ENCODE measurements at places on chromosomes 5 and 9.

DNA sequence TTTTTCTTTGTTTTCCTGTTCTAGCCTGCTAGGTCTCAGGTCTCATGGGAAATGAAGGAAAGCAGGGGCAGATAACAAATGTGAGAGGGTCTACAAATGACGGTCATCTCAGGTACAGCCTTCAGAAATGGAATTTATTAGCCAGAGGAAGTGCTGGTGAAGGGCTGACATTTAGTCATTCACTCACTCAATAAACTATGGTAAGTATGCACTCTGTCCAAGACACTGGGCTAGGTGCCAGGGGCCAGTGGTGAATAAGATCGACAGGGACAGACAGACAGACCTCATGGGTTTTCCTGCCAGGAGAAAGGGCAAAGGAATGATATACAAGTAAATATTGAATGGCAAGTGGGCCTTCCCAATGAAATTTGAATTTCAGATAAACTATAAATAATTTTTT is 6.3 kb downstream of the PDE6A start:
- no peak for DNase-seq

DNA sequence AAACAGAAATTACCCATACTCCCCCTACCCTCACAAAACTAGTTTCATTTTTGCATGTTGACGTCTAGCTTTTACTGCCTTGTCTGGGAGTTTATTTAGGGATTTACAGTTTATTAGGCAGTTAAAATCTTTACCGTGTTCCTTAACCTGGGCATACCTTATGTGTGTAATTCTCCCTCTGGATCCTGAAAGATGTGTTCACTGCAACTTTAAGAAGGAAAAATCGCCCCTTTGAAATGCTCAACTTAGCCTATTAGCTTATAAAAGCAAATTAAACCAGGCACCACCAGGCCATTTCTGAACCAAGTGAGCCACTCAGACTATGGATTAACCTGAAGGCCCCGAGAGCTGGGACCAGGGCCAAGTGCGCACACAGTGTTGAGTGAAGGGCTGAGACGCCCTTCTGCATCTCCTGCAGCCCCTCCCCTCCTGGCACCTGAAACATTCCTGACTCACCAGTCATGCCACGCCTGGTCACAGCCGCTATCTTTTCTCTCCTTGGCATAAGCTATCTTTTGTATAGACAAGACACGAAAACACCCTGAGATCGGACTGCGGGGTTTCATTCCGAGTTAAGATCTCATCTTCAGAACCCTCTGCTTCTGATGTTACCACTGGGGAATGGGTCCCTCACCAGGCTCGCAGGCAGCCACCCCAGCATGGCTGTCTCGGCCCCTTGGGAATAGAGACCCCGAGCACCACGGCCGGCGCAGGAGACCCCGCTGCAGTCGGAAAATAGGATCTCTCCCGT is 111.9 kb downstream of the ROR2 start:
- DNase-seq = no peak

DNA sequence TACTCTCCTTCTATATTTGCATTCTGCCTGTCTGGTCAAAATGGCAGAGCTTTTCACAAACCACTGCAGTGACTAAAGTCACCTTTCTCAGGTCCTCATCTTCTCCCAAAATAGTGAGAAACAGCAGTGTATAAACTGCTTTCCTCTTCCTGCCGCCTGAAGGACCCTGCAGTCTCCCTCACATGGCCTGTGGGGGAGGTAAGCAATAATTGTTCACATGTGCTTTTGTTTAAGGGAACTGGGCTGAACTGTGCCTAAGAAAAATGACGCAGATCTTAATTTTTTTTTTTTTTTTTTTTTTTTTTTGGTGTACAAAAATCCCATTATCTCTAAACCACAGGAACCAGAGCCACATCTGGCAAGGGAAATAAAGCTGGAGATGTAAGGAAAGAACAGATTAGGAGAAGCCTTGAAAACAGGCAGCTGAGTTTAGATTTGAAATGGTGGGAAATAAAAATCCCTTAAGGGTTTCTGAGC is 131.7 kb upstream of the VLDLR start:
- DNase-seq = no peak

GRCh38 chr5:148973455-148973854 is 89.4 kb downstream of the SH3TC2 start:
- DNase-seq = no peak

DNA sequence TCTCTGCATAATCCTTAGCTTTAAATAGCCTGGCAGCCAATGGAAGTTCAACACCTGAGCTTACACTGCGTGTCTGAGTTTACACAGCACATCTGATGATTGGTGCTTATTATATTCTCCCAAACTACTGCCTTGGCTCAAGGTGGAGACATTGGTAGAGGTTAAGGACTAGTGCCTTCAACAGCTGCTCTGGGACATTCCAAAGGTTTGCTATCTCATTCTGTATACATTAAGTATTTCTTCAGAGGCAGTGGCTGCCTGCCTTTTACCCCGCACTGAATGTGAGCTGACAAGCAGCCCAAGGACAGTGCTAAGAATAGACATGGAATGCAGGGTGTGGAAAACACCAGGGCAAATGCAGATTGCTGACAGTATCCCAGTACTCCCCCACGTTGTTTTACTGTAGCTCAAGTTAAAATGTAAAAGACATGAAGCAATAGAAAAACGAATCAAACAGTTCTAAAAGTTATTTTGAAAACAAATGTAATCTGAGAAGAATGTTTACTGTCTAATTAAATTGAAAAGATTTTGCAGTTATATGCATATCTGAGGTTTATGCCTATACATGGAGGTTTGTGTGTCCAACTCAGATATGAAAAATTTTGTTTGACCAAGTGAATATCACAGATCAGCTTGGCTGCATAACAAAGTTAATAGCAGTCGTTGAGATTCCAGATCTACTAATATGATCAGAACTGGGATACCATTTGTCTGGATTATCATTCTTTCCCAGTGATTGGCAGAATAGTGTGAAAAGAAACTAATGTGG is 1.8 kb downstream of the HSPB3 start:
- DNase-seq = no peak

- DNase-seq = no peak
Observed at GRCh38 chr9:114317665-114318357, 5.1 kb upstream of the ORM1 start.

DNA sequence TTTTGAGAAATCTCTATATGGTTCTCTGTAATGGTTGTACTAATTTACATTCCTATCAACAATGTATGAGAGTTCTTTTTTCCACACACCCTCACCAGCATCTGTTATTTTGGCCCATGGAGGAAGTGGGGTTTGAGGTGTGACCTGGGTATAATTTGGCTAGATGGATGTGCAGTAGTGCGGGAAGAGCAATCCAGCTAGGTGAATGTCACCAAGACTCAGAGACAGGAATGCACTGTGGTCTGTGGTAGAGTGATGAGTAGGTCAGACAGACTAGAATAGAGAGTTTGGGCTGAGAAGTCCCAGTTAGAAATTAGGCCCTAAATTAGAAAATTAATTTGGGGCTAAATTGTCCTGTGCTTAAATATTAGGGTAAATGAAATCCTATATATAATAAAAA is 32.8 kb upstream of the PIP5K1B start:
- no peak for DNase-seq

GRCh38 chr5:8924054-8924793 is 621.7 kb downstream of the SEMA5A start:
- no peak for DNase-seq

- DNase-seq = no peak
Observed at GRCh38 chr5:119400245-119400644, 44.4 kb downstream of the TNFAIP8 start.

GRCh38 chr9:109624896-109625295 is 126.8 kb upstream of the PTPN3 start:
- DNase-seq = no peak

DNA sequence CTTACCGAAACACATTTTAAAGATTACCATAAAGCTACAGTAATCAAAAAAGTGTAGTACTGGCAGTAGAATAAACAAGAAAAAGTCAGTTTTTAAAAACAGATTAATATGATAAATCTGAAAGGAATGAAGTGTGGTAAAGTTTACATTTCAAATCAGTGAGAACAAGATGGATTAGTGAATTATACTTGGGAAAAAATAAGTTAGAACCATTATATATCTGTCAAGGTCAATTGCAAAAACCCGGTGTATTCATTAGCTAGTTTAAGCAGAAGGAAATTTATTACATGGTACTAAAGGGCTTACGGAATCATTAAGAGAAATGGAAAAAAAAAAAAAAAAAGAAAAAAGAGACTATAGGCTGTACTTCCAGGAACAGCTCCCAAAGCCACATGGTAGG is 164.3 kb downstream of the MUSK start:
- no peak for DNase-seq

- no peak for DNase-seq
Observed at GRCh38 chr5:50751064-50751657, 84.7 kb downstream of the PARP8 start.

DNA sequence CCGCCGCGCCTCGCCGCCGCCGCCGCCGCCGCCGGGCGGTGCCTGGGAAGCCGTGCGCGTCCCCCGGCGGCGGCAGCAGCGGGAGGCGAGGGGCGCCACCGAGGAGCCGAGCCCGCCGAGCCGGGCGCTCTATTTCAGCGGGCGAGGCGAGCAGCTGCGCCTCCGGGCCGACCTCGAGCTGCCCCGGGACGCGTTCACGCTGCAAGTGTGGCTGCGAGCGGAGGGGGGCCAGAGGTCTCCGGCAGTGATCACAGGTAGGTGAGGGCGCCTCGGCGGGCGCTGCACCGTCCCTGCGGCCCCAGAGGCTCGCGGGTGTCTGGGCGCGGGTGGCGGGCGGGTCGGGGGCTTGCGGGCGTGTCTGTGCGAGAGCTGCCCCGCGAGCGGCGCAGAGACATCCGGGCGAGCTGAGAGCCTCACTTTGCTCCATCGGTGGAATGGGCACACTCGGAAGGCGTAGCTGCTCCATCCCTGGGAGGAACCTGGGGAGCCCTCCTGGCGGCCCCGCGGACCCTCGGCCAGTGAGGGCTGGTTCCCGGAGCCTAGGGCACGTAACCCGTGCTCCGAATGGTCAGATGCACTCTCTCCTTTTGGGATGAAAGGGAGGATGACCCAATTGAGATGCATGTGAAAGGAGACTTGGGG is 864 bp downstream of the PAPPA start:
- DNase-seq = no peak

DNA sequence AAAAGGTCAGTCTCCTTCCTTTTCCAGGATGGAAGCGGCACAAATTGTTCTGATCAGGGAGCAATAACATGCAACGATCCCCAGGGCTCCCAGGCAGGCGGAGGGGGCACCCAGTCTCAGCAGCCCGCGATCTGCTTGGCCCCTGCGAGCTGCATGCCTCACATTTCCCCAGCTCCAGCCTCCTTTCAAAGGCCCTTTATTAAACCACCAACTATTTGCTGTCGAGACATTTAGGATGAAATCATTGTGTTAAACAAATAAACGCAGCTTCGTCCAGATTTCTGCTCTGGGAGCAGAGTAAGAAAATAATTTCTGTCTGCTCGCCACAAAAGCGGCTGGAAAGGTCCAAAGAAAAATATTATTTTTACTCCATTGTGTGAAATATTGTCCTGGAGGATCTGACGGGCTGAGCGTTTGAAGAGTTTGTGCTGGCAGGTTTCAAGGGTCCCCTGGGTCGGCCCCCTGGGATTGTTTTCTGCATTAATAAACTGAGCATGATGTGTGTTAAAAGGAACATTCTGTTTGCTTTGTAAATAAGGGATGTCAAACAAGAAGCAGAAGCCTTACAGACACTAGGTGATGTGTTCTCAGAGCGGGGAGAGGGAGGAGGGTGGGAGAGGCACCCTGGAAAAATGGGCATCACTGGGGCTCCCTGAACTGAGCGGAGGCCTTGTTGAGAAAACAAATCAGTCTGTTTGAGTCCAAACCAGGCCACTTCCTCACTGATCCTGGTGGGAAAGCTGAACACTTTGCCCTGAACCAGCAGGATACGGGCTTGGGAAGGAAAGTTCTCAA is 110.1 kb downstream of the FOXD1 start:
- DNase-seq = no peak

DNA sequence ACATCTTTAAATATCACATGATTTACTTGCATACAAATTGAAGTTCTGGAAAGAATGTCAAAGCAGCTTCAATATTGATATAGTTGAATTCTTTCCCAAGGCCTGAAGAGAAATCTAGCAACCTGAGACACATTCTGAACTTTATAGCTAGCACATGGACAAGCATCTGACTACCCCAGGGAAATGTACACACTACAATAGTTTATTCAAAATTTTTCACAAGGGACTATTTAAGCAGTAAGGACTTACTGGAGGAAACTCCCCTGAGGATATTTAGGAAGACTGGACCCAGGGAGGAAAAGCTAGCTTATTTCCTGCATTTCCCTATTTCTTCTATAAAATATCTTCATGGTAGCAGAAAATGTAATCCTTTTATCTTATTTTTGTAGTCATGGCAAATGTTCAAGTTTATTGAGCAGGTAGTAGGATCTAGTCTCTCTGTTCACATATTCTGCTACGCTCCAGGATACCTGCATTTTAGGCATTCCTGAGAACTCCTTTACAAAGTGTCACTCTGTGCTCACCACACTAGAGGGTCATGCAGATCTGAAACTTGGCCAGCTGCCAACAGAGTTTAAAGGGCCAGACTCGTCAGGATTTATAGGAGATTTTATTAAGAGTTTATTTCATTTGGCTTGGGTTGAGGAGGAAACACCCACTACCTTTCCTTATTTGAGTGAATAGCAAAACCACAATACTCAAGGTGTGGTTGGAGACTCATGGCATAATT is 348.4 kb upstream of the FTMT start:
- no peak for DNase-seq

GRCh38 chr5:144206141-144206540 is 35.5 kb downstream of the KCTD16 start:
- no peak for DNase-seq

DNA sequence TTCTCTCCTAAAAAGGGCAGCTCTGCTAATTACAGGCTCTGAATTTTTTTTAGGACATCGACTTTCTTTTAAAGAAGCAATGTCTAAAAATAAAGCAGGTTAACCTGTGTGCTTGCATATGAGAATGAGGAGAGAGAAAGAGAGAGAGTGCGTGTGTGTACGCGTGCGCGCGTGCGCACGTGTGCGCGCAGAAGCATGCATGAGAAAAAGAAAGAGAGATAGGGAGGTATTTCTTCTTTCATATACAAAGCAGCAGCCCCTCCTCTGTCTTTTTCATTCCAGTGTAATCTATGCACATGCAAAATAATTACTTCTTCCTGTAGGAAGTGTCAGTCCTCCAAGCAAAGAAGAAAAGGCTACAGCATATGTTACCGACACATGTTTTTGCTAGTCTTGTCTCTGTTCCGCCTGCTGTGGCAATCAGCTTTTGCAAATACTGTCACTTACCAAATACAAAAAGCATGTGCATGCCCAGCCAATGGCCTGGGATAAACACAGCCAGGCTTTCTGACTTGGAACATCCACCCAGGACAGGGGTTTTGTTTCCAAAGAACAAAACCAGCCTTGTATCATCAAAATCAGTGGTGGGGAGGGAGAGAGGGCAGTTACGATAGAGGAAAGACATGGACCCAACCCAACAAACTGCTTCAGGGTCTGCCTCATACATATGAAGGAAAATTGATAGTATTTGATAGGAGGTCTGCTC is 252.3 kb upstream of the SLC24A2 start:
- DNase-seq = no peak

DNA sequence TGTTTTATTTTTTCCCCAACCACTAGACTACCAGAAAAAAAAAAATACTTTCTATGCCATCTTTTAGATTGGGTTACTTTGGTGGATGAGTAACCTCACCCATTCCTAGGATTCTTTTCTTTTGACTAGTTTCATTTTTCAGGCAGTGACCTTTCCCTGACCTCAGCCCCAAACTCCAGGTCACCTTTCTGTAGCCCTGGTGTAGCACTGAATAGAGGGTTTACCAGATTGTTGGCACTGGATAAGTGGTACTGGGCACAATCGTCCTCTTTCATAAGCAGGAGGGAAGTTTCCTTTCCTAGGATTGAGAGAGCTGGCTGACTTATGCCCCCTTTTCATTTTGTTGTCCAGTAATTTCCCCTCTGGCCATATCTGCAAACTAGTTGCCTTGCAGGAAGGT is 169.4 kb upstream of the TMEM161B start:
- DNase-seq = no peak

- DNase-seq = no peak
Observed at GRCh38 chr9:124217836-124218437, 39.8 kb upstream of the NEK6 start.

All from stimulated activated CD4-positive, alpha-beta T cell treated with anti-CD3 and anti-CD28 coated beads, Interleukin-1b, Interleukin-23, amount 100 ng/mL, for 1 hour (primary cell).